ENCODE measurements at places on chromosomes 3 and 15. TPM values are rescaled to one million over a fixed set of nuclear protein-coding genes. Genes with fewer than 3 reads are reported as not detected.

- DNase-seq: no peak
Observed at GRCh38 chr3:119401503-119402440, 61.6 kb downstream of the TMEM39A start.

DUOXA2 gene
- not detected for total RNA-seq

THSD4 gene
- total RNA-seq: 76.4 TPM

DNA sequence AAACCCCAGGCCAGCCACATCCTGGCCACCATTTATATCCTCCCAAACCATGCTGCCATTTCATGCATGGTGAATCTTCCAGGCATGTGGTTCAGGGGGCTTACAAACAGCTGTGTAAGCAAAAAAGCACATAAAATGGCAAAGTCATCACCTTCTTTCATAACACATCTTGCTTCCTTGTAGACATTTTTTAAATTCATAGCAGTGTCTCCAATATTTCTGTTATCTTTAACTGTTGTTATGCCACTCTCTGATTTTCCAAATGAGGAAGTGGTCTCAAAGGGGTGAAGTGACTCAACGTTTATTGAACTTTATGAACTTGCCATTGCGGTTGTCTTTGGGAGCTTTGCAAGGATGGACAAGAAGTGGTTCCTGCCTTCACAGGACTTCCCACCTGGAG, 264.4 kb downstream of the MEX3B start:
- DNase-seq: no peak

SLC12A1 gene
- total RNA-seq: not detected

DNA sequence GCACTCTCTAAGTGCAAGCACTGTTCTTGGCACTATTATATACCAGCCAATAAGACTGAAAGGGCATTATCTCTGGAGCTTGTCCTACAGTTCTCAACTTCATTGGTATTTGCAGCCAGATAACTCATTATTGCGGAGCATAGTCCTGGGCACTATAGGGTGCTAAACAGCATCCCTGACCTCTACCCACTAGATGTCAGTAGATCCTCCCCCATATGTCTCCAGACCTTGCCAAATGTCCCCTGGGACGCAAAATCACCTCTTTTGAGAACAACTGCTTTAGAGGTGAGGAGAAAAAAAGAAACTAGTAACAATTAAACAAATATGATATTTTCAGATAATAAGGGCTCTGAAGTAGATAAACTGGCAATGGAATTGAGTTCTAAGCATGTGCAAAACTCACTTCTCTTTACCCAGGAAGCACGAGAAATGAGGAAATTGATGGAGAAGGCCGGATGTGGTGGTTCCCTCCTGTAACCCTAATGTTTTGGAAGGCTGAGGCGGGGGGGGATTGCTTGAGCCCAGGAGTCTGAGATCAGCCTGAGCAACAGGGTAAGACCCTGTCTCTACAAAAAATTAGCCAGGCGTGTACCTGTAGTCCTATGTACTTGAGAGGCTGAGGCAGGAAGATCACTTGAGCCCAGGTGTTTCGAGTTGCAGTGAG, 61.4 kb downstream of the FRMD4B start:
- no peak for DNase-seq

DNA sequence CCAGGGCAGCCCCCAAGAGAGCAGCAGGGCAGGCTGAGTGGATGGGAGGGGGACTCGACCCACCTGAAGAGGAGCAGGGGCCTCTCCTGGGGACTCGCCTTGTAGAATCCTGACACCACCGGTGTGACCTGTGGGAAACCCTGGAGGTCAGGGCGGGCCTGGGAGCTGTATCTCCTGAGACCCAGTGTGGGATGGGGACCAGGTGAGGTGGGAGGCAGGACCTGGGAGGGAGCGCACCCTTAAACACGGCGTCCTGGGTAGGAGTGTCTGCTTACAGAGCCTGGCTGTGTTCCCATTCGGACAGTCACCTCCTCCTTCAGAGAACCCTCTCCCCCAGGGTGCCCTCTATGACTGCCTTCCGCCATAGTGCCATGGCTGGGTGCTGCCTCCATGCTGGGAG, 27.1 kb downstream of the C15orf39 start:
- no peak for DNase-seq

GRCh38 chr3:42179110-42179725, 86.8 kb downstream of the CCK start:
- DNase-seq: peak; percentile 85

DNA sequence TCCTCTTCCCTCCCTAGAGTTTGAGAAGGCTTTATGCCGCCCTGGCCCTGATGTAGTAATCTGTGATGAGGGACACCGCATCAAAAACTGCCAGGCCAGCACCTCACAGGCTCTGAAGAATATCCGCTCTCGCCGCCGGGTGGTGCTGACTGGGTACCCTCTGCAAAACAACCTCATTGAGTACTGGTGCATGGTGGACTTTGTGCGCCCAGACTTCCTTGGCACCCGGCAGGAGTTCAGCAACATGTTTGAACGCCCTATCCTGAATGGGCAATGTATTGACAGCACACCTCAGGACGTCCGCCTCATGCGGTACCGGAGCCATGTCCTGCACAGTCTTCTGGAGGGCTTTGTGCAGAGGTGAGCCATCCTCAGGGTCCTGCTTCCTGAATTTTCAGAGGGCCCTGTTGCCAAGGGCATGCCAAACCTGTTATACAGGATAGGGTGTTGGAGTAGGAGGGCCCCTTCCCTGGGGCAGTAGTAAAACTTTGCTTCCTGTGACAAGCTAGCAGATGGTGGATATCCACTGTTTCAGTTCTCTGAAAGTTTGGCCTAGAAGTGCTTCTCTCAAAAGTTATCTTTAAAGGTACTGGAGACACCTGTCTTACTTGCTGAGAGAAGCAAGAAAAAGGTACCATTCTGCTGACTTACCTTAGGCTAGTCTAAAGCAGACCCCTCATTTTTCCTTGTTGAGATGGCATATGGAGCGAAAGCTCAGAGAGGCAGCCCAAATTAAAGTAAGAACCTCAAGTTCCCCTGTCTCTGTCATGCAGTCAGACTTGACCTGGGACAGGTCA, 33.7 kb upstream of the TEX264 start:
- no peak for DNase-seq

SLC12A6 gene
- total RNA-seq: 12.6 TPM

DPPA4 gene
- total RNA-seq: not detected

- DNase-seq: no peak
Observed at GRCh38 chr3:159974-160373, 36.6 kb upstream of the CHL1 start.

BHLHE40 gene
- 53.5 TPM for total RNA-seq

LYSMD2 gene
- total RNA-seq: 10.8 TPM

RTP3 gene
- 0.43 TPM for total RNA-seq

TTBK2 gene
- 17.3 TPM for total RNA-seq

- no peak for DNase-seq
Observed at GRCh38 chr3:147392625-147392946, 13.8 kb downstream of the ZIC4 start.

DNA sequence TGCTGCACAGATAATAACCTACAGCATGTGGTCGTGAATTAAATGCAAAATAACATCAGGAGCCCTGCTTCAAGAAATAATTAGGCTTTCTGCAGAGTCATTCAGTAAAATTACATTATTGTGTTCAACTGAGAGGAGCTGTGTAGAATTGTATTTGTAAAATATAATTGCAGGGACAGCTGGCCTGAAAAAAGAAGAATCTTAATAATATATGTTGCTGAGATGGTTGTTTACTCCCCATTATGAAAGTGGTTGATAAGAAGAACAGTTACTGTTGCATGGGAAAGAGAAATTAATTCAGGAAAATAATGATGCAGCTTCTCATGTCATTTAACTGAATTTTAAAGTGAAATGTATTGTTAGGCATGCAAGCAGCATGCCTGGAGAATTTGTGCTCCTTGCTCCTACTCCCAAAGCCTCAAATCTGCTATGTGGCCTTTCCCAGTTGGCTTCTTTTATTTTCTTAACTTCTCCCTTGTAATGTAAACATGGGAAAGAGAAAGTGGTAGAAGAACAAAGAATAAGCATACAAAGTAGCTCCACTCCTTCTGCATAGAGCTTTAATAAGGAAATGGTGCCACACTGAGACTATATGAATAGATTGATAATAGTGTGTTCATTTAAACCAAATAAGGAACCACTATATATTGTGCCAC, 100.1 kb downstream of the VGLL3 start:
- peak; percentile 10 for DNase-seq

GLDN gene
- 0.32 TPM for total RNA-seq

DNA sequence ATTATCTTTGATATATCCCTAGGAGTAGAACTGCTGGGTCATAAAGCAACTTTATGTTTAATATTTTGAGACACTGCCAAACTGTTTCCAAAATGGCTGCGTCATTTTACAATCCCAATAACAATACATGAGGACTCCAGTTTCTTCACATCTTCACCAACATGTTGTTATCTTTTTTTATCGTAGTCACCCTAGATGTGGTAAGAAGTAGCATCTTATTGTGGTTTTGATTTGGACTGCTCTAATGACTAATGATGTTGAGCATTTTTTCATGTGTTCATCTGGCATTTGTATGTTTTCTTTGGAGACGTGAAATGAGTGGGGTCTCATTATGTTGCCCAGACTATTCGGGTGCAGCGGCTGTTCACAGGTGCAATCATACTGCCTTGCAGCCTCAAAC, 83.8 kb downstream of the MAP4 start:
- peak; percentile 31 for DNase-seq

GRCh38 chr3:101939361-101940049, 90.2 kb downstream of the NFKBIZ start:
- no peak for DNase-seq

GRCh38 chr3:40574661-40575060, 49.9 kb downstream of the ZNF621 start:
- no peak for DNase-seq

DNA sequence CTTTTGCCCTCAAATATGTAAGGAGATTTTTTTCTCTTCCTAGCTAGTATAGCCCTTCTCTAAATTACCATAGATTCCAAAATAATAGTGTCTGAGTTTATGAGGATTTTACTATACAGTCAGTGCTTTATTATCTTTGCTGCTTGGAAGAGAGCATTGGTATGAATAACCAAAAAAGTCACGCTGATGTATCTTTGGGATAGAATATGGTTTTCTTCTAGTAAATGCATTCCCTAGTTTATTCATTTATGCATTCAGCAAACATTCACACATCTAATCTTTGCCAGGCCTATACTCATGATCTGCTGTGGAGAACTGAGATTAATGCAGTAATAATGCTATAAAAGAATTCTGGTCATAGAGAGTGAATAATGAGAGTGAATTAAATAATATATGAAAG, 225.3 kb upstream of the GOLGA6L4 start:
- DNase-seq: no peak

GRCh38 chr15:51828621-51829375, 655 bp upstream of the TMOD3 start:
- no peak for DNase-seq

DNA sequence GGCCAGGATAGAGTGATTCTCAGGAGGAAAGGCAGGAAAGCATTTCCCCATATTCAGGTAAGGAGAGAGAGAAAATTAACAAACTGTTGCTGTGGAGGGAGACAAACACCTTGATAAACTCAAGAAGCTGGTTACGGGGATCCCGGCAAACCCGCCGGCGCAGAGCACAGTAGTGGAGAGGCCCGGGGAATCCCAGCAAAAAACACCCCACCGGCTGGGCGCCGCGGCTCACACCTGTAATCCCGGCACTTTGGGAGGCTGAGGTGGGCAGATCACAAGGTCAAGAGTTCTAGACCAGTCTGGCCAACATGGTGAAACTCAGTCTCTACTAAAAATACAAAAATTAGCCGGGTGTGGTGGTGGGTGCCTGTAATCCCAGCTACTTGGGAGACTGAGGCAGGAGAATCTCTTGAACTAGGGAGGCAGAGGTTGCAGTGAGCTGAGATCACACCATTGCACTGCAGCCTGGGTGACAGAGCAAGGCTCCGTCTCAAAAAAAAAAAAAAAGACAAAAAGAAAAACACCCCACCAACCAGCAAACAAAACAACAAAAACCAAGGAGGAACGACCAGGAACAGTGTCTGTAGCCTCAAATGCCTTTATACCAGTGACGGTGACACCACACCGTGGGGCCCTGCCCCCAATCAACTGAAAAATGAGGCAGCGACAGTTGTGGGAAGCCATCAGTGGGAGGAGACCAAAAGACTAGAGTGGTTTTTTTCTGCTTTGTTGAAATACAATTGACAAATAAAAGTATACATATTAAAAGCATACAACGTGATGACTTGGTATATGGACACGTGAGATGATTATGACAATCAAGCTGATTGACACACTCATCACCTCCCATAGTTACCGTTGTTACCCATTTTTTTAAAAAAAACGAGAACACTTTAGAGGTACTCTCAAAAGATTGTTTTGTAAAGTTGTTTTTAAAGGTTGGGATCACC, 40.2 kb upstream of the IDH2 start:
- no peak for DNase-seq

DNA sequence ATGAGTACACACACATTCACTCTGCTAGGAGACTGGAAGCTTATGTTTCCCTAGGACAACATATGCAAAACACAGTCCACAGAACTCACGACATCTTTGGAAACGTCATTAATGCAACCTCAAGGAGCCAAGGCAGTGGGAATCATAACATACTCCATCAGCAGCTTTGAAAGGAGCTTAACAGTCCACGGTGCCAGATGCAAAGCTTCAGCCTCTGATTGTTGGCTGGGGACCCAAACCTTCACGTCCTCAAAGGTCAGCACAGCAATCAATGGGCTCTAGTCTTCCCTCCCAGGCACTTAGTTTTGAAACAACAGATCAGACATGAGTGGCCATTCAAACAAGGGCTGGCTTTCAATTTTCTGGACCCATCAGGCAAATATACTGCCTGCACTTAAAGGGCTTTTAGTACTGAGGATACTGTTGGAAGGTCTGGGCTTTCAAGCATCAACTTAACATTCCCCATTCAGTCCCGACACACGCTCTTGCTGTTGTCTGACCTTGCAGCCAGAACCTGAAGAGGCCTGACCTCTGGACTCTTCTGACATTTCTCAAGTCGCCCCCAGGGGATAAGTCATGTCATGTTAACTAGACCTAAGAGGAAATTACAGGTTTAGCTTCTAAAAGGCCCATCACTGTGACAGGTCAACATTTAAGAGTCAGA, 223.0 kb downstream of the PDZRN3 start:
- DNase-seq: peak; percentile 70

TPRG1 gene
- 1.3 TPM for total RNA-seq

GRCh38 chr15:74505837-74506514, 35.0 kb upstream of the ARID3B start:
- DNase-seq: no peak

DNA sequence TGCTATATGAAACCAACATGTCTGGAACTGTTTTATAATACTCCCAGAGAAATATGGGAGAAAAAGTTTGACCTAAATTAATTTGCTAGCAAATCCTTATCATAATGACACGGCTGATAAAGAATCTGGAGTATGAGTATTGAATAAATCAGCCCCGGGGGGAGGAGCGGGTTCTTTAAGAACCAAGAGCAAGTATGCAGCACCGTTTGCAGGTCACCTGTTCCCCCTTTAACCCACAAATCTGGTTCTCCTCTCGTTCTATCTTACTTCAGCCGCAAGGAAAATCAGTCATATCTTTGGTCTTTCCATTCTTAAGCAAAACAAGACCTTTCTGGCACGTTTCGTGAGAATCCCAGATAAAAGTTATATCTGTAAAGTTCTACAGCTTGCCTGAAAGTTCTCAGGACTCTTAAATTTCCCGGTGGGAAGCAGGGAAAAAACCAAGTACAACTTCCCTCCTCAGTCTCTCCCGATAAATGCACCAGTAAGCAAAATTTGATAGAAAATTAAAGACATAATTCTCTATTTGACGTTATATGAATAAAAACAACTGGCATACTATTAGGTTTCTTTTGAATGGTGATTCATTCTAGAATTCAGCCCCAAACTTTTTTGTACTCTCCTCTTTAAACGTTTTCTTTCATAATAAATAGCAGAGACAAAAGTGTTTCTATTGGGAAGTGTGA, 348.6 kb downstream of the ZBBX start:
- no peak for DNase-seq

CPN2 gene
- not detected for total RNA-seq

DUOX2 gene
- total RNA-seq: not detected

- DNase-seq: no peak
Observed at GRCh38 chr3:16374047-16374934, 109.3 kb downstream of the OXNAD1 start.

Data from fibroblast of villous mesenchyme (primary cell).